ENCODE measurements at places on chromosomes 2 and 18.

GRCh38 chr2:233040571-233040970 lies 8.1 kb downstream of the NEU2 start:
- DNase-seq = no peak

- DNase-seq = no peak
Measured at GRCh38 chr18:28736223-28736622, 559.3 kb upstream of the CDH2 start.

DNA sequence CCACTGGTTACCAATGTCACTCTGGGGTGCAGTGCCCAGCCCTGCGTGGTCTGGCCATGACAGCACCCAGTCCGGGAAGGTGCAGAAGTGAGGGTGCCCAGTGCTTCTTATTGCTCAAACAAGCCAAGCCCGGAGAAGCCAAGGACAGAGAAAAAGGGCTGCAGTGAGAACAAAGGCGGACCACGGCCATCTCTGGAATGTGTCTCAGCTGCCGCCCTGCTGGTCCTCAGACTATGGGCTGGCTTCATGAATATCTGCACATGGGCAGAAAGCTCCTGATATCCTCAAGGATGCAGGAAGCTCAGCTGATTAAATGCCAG lies 28.7 kb downstream of the COPS9 start:
- DNase-seq = no peak

DNA sequence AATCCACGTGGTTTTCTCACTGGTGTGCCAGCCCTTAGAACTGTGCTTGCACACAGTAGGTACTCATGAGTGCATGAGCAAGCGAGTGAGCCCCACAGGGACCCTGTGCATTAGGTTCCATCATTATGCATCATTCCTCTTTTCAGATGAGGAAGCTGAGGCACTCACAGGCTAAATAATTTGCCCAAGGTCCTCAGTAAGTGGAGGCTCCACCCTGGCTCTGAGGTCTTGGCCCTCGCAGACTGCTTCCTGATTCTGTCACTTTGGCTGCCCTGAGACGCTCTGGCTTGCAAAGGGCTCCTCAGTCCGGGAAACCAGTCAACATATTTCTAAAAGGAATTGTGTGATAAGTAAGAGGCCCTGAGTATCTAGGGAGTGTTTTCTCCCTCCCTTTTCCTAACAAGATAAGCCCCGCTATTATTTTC lies 71.7 kb downstream of the IL1R2 start:
- DNase-seq = no peak

- DNase-seq = no peak
Measured at GRCh38 chr2:184562532-184562931, 35.8 kb upstream of the ZNF804A start.

- no peak for DNase-seq
Measured at GRCh38 chr18:8603663-8604520, 5.3 kb upstream of the RAB12 start.

DNA sequence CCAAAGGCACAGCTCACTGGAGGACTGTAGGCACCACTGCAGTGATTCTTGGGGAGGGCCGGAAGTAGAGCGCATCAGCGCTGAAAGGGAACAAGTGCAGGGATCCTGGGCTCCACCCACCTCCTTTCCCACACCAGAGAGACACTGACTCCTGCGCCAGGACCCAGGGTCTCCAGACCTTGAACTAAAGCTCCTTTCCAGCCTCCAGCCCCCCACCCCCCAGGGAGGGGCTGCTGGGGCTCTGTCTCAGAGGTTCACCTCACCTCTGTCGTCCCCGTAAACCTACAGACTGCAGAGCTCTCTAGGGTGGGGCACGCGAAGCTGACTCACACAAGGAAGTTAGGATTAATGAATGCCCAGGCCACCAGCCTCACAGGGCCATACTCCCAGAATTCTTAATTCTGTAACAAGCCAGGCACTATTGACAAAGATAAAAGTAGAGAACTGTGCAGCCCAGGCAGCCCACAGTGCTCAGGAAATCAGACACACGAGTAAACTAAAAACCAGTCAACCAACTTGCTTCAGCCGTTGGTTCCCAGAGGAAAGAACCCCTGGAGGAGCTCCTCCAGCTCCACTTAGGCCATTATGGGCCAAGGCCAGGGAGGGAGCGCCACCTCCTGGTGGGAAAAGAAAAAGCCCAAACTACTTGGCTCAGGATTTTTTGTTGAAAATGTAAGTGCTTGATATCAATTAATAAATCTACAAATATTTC lies 45.1 kb upstream of the ACAA2 start:
- peak; percentile 33 for DNase-seq

GRCh38 chr2:37168217-37168981 lies 11.6 kb upstream of the EIF2AK2 start:
- no peak for DNase-seq

GRCh38 chr2:23545811-23546210 lies 160.8 kb downstream of the KLHL29 start:
- no peak for DNase-seq

DNA sequence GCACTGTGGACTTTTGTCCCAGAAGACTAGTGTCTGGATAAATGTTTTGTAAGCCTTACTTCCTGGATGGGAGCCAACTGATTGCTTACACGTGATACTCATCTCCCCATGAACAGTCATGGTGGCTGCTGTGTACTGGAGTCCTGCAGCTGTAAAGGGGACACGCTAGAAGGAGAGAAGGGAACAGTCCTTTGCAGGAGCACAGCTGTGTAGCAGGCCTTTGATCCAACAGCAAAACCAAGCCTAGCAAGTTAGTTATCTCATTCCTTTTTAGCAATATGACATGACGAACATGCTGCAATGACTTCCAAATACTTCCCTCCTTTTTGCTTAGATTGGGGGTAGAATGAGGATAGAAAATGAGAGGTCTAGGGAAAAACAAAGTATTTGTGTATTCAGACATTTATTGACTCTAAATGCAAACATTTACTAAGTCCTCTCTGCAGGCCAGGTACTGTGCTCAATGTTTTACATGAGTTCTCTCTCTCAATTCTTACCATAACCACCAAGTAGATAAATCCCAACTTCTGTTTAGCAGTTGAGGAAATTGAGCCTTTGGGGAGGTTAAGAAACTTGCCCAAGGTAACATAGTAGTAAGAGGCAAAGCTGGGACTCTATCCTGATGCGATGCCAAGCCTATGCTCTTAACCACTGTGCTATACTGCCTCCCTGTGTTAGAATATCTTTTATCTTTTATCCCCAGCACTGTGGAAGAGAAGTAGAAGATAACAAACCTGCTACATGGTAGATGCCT lies 55.4 kb upstream of the CD28 start:
- no peak for DNase-seq

DNA sequence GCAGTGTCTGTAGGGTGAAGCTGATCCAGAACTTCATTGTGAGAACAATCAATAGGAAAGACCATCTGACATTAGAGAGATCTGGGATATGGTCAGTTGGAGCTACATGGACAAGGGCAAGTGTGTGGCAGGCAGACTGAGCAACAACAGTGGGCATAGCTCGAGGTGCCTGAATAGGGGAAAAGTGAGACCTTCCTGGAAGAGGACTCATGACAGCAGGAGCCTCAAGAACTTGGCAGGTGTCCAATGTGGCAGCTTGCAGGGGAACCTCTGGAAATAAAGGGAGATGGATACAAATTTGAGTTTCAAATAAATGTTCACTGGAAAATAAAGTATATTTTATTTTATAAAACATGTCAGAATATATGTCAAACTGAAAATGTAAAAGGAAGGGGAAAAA lies 117.9 kb downstream of the TANC1 start:
- no peak for DNase-seq

DNA sequence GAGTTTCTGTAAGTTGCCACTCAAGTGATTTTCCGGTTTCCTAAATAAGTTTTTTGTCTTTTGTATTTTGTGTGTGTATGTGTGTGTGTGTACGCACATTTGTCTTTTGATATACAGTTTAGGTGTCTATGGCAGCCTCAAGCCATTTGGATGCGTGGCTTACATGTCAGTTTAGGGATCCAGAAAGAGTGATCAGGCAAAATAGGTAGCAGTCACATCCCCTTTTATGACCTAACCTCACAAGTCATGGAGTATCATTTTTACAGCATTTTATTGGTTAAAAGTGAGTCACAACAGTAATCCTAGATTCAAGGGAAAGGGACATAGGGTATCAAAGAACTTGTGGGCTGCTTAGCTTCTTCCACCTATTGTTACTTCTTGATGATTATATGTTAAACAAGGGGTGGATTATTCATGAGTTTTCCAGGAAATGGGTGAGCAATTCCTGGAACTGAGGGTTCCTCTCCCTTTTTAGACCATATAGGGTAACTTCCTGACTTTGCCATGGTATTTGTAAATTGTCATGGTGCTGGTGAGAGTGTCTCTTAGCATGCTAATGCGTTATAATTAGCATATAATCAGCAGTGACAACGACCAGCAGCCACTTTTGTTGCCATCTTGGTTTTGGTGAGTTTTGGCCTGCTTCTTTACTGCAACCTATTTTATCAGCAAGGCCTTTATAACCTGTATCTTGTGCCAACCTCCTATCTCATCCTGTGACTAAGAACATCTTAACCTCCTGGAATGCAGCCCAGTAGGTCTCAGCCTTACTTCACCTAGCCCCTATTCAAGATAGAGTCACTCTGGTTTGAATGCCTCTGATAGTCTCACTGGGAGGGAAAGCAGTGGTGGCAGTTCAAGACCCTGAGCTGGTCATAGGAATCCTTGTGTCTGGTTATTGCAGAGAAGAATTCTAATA lies 8.6 kb upstream of the SOCS6 start:
- no peak for DNase-seq

DNA sequence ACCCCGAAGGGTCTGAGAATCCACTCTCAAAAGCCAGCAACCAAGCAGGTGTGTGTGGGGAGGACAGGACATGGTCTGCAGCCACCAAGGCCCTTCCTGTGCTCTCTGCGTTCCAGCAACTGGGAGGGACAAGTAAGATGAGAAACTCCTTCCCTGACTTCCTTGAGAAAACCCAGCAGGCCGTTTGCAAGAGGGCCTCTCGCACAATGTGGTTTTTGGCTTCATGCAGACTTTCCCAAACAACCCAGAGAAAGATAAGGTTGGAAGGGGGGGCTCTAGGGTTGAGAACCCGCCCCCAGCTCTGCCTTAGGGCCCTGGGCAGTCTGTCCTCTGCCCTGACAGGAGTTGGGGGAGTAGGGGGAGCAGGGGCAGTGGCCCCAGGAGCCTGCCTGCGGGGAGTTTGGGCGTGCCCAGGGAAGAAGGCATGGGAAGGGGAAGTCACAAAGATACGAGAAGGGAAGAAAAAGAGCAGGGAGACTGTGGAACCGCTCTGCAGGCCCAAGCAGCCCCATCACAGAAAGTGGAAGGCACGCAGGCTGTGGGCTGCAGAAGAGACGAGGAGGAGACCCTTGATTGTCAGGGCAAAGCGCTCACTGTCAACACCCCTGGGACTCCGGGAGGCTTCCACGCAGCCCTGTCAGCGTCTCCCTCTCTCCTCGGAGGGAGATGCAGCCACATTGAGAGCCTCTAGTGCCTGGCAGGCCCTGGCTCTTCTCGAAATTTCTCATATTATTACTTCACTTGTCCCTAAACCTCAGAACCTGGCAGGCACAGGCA lies 99.8 kb downstream of the SMAD7 start:
- DNase-seq = no peak

DNA sequence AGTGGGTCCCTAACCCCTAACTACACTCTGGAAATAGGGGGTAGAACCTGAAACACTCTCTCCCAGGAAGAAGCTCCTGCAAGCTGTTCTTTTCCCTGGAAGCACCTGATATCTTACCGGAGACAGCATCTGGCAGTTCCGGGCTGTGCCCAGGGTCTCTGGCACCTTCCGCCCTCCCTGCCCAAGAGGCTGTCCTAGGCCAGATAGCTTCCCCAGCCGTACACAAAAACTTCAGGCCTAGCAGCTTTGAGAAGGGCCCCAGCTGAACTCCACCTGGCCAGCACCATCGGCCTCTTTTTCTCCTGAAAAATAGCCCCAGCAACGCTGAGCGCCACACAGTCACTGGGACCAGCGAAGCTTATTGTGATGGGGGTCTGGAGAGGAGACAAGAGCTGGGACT lies 9.7 kb downstream of the OSR1 start:
- no peak for DNase-seq

Measured in stimulated activated CD4-positive, alpha-beta T cell treated with anti-CD3 and anti-CD28 coated beads, Interleukin-4, amount 100 ng/mL, for 48 hours (primary cell).